ENCODE measurements at places on chromosomes 1 and 21.

DNA sequence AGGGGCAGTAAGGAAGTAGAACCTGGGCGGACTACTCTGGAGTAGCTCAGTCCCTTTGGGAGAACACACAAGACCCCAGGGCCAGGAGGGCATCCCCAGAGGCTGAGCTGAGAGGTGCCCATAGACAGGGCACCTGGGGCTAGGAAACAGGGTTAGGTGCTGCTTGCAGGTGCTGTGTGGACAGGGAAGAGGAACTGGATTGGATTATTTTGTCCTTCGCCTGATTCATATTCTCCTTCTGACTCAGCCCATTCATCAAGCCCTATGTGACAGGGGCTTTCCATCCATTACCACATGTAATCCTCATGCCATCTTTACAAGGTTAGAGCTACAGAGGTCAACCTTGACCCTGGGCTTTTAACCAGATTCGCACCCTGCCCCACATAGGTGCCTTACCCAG is 183.9 kb downstream of the C1orf94 start:
- no peak for DNase-seq

DNA sequence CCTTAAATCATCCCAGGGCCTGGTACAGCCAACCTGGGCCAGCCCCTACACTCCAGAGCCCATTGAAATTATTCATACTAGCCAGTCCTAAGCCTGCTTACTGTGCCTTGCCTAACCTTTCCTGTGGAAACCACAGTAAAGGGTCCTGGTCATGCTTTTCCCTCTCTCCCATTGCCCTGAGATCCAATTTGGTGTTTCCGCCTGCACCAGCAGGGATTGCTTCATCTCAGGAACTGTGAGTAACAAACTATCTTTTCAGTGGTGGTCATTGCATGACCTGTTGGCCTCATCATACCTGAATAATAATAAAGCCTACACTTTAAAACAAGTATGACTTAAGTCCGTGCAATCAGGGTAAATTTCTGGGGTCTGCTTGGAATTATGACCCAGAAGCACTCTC is 18.7 kb upstream of the GALNT2 start:
- no peak for DNase-seq

GRCh38 chr1:37481289-37482003 is 7.1 kb downstream of the ZC3H12A start:
- no peak for DNase-seq

GRCh38 chr1:236009191-236009590 is 55.7 kb downstream of the NID1 start:
- no peak for DNase-seq

GRCh38 chr1:171904778-171905450 is 63.6 kb downstream of the DNM3 start:
- no peak for DNase-seq

- DNase-seq = no peak
Measured at GRCh38 chr1:197908716-197909220, 6.3 kb downstream of the C1orf53 start.

DNA sequence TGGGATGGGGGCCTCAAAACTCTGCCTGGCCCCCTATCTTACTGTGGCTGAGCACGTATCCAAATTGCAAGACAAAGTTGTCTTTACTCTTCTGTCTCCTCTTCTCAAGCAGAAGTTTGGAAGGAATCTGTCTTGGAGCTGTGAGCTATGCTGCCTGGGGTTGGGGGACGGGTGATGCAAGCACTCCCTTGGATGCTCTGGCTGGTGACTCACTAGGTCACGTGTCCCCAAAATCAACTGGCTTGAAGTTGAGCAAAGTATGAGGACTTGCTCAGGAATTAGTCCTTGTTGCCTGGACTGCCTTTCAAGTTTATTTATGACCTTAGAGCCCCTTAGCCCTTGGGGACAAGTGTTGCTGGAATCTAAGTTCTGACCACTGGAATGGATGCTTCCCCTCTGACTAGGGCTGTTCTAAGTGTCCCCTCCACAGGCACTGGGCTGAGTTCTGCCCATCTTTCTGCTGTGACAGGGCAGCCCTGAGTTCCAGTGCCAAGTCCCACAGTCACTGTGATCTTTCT is 269.5 kb downstream of the HHAT start:
- DNase-seq = no peak

DNA sequence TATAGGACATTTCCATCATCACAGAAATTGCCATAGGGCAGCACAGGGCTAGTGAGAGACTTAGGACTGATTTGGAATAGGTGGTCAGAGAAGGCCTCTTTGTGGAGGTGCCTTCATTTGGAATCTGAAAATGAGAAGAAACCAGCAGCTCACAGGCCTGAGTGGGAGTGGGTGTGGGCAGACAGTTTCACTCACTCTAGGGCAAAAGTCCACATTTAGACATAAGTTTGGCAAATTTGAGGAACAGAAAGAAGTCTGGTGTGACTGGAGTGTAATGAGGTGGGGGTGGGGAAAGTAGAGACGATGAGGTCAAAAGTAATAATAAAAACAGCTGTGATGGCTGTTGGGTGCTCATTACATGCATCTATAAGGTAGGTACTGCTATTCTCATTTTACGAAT is 22.4 kb upstream of the BCAR3 start:
- no peak for DNase-seq

DNA sequence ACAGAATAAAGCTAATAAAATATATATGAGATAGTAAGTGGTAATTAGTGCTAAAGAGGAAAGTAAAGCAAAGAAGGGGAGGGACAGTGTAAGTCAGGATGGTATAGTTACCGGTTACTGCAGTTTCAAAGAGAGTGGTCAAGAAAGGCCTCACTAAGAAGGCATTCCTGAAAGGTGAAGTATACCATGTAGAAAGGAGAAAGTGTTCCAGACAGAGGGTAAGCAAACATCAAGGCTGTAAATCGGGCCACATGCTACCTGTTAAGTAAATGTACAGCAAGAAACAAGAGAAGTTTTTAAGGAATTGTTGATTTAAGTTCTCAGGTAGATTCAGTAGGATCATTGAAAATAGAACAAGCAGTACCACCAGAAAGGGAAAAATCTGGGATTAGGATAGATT is 9.7 kb downstream of the DESI2 start:
- no peak for DNase-seq

- no peak for DNase-seq
Measured at GRCh38 chr21:39915881-39916280, 48.6 kb downstream of the PCP4 start.

GRCh38 chr21:36441715-36442114 is 38.2 kb downstream of the CLDN14 start:
- DNase-seq = no peak

Data from NCI-H748 treated with DMSO at 0.1 percent for 48 hours (cell line).